ENCODE measurements at places on chromosomes 7 and 10. TPM values are rescaled to one million over a fixed set of nuclear protein-coding genes. Genes with fewer than 3 reads are reported as not detected.

The SLC35B4 gene
- 43.2 TPM for total RNA-seq

The AOAH gene
- total RNA-seq = 0.11 TPM

The EPO gene
- total RNA-seq = not detected

The MKX gene
- total RNA-seq = not detected

All from A549 treated with dexamethasone at 1 μM for 4 hours (cell line).